ENCODE measurements at places on chromosomes 11 and 22.

GRCh38 chr11:12219757-12220156, 109.4 kb downstream of the MICAL2 start:
- DNase-seq, result peak; percentile 93

DNA sequence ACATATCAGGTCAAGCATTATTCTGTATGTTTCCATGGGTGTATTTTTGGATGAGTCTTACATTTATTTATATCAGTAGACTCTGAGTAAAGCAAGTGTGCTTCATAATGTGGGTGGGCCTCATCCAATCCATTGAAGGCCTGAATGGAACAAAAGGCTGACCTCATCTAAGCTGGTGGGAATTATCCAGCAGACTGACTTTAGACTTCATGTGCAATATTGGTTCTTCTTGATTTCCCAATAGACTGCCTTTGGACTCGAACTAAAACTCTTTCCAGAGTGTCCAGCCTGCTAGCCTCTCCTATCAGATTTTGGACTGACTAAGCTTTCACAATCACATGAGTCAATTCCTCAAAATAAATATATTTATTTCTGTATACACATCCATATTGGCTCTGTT, 116.2 kb downstream of the KIF18A start:
- peak; percentile 40 for DNase-seq

DNA sequence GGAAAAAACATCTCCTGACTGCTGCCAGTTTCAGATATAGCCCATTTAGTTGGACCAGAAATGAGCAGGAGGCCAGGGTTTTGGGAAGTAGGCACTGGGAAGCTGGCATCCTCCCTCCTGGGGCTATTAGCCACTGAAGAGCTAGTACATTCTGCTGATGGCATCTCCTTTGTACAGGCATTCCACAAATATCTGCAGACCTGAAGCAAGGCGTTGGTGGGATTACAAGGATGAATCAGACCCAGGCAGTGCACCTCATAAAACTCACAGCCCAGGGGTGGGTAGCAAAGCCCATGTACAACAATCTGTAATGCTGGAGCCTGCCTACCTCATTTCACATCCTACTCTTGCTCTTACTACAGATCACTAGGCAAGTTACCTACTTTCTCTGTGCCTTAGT, 27.5 kb upstream of the POU2AF1 start:
- DNase-seq, result no peak

GRCh38 chr22:37369483-37369882, 57.8 kb downstream of the ELFN2 start:
- no peak for DNase-seq

- DNase-seq, result no peak
Measured at GRCh38 chr11:122313581-122313980, 197.6 kb upstream of the BLID start.

- DNase-seq, result peak; percentile 42
Measured at GRCh38 chr11:29435421-29435820, 581.4 kb downstream of the KCNA4 start.

- DNase-seq, result no peak
Measured at GRCh38 chr11:3002871-3003270, 10.7 kb upstream of the NAP1L4 start.

GRCh38 chr11:65060913-65061408, 2.6 kb upstream of the NAALADL1 start:
- peak; percentile 45 for DNase-seq
